AG04450 (cell line): ENCODE measurements at places on chromosomes 13 and 19.
A peak's percentile ranks its signal among the peaks of the same experiment; 100 is the strongest.

DNA sequence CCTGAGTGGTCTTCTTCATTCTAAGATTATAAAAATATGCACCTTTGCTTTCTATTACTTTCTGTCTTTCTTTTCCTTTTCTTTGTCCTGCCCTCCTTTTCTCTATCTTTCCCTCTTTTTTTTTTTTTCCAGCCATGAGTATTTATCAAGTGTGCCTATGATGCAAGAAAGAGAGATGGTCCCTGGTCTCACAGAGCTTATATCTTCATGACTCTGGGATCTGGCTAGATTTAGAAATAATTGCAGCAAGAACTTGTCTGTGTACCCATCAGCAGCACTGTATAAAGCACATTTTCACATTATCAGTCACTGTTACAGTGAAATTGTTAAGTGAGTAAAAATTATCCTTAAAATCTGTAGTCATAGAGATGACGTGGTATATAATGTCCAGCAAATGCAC lies 31.6 kb upstream of the GAS6 start:
- no peak for DNase-seq

- DNase-seq = no peak
Observed at GRCh38 chr19:53140351-53140750, 7.6 kb upstream of the ZNF415 start.

GRCh38 chr19:12937093-12937926 lies 1.1 kb upstream of the CALR start:
- no peak for DNase-seq

- DNase-seq = no peak
Observed at GRCh38 chr19:3068071-3068470, 5.8 kb upstream of the TLE5 start.

GRCh38 chr13:102900193-102900608 lies 54.4 kb downstream of the ERCC5 start:
- DNase-seq = no peak

GRCh38 chr13:93480553-93481106 lies 254.0 kb downstream of the GPC6 start:
- DNase-seq = no peak

- DNase-seq = peak; percentile 23
Observed at GRCh38 chr19:34366738-34367623, 2.0 kb downstream of the GPI start.

- DNase-seq = no peak
Observed at GRCh38 chr19:44345959-44346358, 10.5 kb downstream of the ZNF112 start.

- DNase-seq = no peak
Observed at GRCh38 chr13:65830411-65831205, 1399.5 kb downstream of the PCDH9 start.

- no peak for DNase-seq
Observed at GRCh38 chr13:51564252-51564651, 20.0 kb upstream of the WDFY2 start.

DNA sequence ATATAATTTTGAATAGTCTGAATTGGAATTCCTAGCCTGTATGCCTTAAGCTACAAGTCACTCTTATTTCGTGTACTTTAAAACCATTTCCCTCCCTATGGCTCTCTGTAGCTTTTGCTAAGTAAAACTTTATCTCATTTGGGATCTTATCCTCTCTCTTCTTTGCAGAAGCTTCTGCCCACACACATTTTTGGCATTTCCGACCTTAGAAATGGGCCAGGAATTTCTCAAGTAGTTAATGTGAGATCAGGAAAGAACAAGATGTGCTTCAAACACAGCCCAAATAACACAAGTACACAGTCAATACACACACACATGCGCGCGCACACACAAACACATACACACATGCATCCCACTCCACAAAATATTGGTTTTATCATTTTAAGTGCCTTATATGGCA lies 931.0 kb upstream of the MIR17HG start:
- no peak for DNase-seq

DNA sequence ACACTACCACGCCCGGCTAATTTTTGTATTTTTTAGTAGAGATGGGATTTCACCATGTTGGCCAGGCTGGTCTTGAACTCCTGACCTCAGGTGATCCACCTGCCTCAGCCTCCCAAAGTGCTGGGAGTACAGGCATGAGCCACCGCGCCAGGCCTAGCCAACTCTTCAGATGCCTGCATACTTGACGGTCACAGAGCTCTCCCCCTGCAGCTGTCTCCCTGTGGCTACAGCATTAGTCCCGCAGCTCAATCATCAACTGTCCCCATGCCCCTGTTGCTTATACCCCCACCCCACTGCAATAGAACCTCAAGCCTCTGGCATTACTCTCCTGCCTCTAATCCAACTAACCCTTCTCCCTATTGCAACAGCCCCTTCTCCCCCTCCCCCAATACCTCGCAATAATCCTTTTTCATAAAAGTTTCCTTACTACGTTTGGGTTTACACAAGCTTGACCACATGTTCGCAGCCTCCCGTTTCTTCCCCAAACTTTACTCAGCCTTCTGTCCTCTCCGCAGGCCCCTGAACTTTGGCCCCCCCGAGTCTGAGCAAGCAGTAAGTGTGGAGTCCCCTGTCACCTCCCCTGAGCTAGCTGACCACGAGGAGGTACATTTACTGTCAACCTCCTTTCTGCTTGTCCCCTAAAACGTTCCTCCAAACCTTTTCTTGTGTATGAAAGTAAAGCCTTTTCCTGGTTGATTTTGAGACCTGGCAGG lies 1.7 kb downstream of the ZNF77 start:
- DNase-seq = no peak

GRCh38 chr19:38842439-38843174 lies 7.2 kb downstream of the HNRNPL start:
- no peak for DNase-seq

DNA sequence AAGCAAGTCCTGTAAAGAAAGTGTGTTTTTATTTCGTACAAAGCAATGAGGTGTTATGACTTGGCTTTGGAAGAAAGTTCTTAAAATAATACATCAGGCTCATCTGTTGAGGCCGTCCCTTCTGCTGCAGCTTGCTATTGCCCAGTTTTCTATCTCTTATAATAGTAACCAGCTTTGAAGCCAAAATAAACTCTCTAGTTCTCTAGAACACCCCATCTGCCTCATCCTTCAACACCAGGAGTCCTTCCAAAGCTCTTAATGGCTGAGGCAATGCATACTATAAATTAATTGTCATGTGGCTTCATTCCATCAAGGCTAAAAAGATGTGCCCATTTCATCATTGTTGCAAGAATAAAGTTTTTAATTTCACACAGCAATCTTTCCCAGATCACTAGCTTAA lies 49.4 kb upstream of the IPO5 start:
- DNase-seq = no peak

GRCh38 chr19:32611161-32611560 lies 30.2 kb downstream of the PDCD5 start:
- no peak for DNase-seq

GRCh38 chr19:5988517-5989387 lies 10.8 kb upstream of the RANBP3 start:
- no peak for DNase-seq

DNA sequence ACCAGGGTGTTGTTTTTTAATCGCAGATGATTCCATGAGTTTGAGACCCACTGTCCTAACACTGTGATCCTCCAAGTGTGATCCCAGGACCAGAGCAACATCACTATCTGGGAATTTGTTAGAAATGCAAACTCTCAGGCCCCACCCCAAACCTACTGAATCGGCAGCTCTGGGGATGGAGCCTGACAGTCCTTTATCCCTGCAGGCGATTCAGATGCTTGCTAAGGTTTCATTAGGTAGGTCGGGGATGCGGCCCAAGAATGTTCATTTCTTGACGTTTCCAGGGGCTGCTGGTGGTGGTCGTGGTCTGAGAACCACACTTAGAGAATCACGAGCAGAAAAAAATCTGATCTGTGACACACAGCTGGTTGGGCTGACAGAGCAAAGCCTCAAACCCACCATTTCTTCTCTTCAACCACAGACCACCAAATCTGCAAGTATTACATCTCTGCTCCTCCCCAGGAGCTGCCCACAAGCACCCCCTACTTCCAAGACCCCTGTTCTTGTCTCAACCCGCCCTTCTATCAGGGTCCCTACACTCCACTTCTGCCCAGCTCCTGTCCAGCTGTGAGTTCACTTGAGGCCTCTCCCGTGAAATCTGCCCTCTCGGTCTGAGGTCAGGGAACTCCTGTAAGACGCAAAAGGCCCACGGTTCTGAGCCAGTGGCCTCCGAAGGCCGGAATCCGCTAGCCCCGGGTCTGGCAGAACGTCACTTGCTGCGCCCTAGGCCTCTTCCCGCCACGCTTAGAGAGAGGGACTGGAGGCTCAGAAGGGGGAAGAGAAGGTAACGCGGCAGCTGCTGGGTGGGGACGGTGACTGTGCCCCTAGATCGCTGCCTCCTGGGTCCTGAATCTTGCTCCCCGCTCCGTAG lies 1.1 kb upstream of the FARP1 start:
- no peak for DNase-seq

DNA sequence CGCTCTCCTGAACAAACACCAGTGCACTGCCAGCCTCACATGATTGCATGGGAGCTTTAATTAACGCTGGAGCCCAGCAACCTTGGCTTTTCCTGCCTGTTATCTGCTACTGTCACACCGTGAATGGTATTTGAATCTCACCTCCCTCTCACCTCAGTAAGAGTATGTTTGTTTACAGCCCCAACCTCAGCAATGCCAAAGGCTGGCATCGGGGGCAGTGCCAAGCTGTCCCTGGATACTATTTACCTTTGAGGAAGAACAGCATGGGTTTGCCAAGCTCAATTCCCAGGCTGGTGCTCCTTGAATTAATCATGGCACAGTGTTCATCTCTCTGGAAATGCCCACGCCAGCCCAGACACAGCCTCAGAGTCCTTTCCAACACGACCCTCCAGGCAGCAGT lies 57.2 kb upstream of the SERPINE3 start:
- DNase-seq = no peak

GRCh38 chr13:40770609-40770933 lies 419 bp downstream of the MRPS31 start:
- no peak for DNase-seq

DNA sequence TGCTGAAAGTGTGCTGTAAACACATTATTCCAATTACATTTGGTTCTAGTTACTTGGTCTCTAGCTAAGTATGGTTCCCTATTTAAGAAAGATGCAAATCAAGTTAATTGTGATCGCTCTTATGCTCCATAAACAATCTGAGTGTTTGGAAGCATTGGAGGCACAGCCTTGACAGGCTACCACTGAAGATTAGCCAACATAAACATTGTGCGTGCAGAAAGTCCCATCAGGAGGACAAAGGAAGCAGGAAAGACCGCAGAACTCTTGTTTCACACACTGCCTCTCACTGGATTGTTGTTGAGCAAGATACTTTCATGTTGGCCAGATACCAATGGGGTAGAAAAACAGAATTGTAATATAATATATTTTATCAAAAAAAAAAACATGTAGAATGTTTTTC lies 814.4 kb downstream of the EFNB2 start:
- no peak for DNase-seq

- no peak for DNase-seq
Observed at GRCh38 chr13:111622051-111622531, 301.6 kb downstream of the TEX29 start.

GRCh38 chr19:480016-480855 lies 16.1 kb upstream of the MADCAM1 start:
- DNase-seq = no peak

- no peak for DNase-seq
Observed at GRCh38 chr19:29674374-29675119, 9.3 kb downstream of the PLEKHF1 start.

GRCh38 chr13:48579165-48579918 lies 46.5 kb upstream of the RCBTB2 start:
- no peak for DNase-seq

- no peak for DNase-seq
Observed at GRCh38 chr13:75906315-75906714, 270.2 kb downstream of the LMO7 start.

DNA sequence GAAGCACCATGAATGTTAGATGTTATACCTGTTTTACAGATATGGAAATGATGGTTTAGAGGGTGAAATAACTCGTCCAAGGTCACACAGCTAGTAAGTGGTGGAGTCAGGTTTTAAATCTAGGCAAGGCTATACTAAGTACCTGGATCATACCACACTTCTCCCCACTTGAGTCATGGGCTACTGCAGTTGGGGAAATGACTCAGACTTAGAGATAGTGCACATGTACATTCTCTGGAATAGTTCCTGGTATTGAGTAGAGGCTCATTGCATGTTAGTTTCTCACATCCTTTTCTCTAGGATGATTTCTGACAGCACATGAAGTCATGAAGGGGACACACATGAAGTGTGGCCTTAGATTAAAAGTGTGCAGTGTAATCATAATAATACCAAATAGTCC lies 76.2 kb upstream of the TNFSF11 start:
- no peak for DNase-seq

DNA sequence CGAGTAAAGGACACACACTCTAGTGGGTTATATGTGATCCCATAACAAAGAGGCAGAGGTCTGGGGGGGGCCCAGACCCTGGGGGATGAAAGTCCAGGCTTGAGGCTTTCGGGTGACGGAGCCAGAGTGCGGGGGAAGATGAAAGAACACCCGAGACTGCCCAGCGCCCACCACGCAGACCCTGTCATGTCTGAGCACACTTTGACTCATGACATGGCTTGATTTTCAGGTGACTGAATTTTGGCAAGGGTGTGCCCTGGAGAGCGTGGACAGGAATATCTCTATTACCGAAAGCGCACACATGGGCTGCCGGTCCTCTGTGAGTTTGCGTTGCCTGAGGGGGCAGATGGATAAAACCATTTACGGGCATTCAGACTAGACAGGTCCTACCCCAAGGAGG lies 192.0 kb upstream of the SOX1 start:
- no peak for DNase-seq

GRCh38 chr13:101394605-101395004 lies 21.7 kb downstream of the NALCN start:
- no peak for DNase-seq

GRCh38 chr19:46785054-46785979 lies 3.1 kb downstream of the SLC1A5 start:
- no peak for DNase-seq

DNA sequence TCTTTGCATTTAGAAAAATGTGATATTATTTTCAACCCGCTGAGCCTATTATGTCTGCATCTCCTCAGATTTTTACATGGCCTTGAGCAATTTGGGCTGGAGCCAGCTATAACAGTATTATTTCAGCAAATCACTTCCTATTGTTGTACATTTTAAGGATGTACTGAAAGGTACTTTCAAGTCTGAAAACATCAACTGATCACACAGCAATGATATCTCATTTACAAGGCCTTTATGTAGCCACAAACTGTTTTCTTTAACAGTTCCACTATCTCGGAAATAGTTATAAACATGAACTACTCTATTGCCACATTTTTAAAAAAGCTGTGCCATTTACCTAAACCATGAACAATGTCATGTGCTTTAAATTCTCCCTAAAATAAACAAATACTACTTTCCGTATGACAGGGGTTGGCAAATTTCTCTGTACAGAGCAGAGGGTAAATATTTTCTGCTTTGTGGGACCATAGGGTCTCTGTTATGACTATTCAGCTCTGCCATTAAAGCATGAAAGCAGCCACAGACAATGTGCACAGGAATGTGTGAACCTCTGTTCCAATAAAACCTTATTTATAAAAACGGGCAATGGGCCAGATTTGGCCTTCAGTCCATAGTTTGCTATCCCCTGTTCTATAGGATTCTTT lies 560.4 kb downstream of the GPC6 start:
- DNase-seq = no peak
